CD4-positive, alpha-beta T cell treated with Interleukin-1 beta for 1 hour (primary cell): ENCODE measurements at places on chromosomes 5 and 9.

DNA sequence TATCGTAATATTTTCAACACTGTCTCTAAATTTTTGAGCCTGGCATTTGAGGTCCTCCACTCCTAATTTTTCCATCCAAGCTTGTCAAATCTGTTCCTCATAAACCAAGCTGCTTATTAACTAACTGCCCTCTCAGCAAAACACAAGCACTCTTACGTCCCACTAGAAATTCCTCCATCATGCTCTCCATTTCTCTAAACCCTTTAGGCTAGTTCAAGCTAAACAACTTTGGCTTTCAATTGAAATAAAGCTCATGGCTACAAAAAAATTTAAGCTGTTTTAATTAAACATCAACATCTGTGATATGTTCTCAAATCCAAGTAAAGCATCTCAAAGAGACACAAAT lies 45.7 kb downstream of the RNF145 start:
- no peak for DNase-seq

- DNase-seq, result no peak
Observed at GRCh38 chr5:77171141-77171910, 39.2 kb upstream of the PDE8B start.

GRCh38 chr5:96636046-96636445 lies 26.1 kb upstream of the CAST start:
- no peak for DNase-seq

GRCh38 chr5:116887104-116887503 lies 312.5 kb upstream of the SEMA6A start:
- DNase-seq, result no peak

DNA sequence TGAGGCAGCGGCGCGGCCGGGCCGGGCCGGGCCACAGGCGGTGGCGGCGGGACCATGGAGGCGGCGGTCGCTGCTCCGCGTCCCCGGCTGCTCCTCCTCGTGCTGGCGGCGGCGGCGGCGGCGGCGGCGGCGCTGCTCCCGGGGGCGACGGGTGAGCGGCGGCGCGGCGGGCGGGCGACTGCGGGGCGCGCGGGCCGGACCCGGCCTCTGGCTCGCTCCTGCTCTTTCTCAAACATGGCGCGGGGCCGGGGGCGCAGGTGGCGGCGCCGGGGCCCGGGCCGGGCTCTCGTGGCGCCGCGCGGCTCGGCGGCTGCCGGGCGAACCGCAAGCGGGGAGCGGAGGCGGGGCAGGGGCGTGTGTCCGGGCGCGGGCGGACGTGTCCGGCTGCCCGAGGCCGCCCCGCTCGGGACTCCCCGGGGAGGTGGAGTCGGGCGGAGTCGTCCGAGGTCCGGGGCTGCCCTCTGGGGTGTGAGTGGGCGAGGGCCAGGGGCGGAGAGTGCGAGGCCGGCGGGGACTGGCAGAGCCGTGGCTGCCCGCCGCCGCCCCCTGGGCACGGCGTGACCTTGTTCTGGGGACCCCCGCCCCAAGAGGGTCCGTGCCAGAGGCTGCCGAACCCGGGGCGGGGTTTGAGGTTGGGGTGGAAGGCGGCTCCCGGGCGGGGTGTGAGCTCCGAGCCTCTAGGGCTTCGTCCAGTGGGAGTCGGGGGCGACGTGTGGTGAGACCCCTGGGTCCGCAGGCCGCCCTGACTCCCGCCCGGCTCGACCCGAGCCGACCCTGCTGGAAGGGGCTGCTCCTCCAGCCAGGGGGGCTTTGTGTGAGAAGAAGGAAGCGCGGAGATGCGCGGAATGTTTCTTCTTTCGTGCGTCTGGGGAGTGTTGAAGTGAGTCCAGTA lies 485 bp downstream of the TGFBR1 start:
- DNase-seq, result peak; percentile 68

DNA sequence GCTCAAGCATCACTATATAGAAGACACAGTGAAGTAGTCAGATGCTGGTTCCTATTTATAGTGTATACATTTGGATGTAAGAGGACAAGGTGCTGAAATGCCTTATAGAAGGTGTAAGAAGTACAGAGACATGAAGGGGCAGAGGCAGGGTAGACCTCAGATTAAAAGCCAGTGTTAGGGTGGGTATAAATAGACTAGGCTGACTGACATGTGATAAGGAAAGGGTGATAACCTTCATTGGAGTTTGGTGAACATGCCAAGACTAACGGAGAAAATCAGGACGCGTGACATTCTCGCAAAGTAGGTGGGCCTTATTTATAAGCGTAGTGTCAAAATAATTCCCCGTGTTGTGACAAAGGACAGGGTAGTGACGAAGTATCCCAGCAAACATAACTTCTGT lies 59.1 kb upstream of the HRH2 start:
- DNase-seq, result no peak

- DNase-seq, result no peak
Observed at GRCh38 chr5:147880487-147880886, 2.0 kb downstream of the SCGB3A2 start.

DNA sequence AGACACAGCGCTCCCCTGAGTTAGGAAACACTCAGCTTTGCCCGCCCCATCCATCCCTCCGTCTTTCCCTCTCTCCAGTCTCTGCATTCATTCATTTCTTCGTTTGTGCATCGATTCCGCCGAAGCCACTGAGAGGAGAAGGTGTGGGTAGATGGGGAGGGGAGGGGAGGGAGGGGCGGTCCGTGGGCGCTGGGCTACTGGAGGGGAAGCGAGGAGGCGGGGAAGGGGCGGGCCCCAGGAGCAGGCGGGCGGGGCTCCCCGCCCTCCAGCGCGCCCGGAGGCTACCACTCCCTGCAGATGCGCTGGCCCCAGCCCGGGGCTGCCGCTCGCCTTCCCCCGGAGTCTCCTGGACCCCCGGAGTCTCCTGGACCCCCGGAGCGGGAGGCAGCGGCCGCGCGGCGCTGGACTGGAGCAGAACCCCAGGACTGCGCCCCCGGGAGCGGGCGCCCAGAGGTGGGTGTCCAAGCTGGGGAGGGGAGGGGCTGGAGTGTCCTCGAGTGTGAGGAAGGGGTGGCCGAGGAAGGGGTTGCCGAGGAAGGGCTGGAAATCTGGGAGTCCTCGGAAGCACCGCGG lies 159.5 kb downstream of the C9orf152 start:
- DNase-seq, result peak; percentile 83

- no peak for DNase-seq
Observed at GRCh38 chr9:137321726-137322361, 19.8 kb upstream of the NRARP start.

GRCh38 chr9:13621872-13622564 lies 342.5 kb upstream of the MPDZ start:
- no peak for DNase-seq

DNA sequence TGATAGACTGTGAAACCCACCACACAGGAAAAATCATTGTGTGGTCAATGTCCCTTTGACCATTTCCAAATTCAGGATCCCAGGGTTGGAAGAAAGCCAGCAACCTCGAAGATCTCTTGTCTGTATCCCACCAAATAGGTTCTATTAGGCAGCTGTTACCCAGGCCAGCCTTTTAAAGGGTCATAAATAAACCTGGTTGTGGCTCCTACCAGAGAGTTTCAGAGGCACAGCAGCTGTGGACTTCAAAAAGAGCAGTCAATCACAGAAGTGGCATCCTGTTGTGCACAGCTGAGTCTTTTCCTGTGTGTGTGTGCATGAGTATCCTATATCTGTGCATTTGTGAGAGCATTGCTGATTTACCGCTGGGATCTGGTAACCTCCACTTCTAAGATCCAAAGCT lies 23.7 kb upstream of the OR2S2 start:
- DNase-seq, result no peak

DNA sequence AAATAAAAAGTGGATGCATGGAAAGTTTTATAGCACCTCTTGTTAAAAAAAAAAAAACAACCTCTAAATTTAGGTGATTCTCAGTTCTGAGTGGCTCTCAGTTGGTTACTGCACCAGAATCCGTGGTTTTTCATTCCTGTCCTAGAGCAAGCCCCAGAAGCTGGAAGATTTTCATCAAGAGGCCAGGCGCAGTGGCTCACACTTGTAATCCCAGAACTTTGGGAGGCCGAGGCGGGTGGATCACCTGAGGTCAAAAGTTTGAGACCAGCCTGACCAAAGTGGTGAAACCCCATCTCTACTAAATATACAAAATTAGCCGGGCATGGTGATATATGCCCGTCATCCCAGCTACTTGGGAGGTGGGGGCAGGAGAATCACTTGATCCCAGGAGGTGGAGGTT lies 27.2 kb upstream of the SLC9A3 start:
- no peak for DNase-seq

DNA sequence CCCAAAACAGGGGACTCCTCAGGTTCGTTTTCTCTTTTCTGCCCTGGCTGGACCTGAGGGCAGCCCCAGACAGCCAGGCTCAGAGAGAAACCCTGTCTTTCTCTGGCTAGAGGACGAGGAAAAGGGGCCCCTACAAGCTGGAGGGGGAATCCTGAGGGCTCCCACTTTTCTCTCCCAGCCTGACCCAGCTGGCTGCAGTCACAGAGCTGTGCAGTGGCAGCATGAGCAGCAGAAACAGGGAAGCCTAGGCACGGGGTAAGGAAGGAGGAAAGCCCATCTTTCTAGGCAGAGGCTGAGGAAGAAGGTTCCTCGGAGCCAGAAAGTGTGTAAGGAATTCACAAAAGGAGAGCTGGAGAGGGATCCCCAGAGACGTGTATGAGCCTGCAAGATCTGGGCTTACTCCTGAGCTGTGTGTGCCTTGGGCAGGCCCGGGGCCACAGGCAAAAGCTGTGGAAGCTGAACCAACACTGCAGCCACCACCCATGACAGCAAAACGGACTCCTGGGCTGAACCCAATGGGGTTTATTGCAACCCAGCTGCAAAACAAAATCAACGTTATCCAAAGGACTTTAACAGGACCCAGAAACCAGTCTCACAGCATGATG lies 16.2 kb downstream of the CAMSAP1 start:
- DNase-seq, result no peak

- DNase-seq, result no peak
Observed at GRCh38 chr5:17216974-17217492, 398 bp upstream of the BASP1 start.

- no peak for DNase-seq
Observed at GRCh38 chr9:14052359-14052758, 261.6 kb downstream of the NFIB start.

DNA sequence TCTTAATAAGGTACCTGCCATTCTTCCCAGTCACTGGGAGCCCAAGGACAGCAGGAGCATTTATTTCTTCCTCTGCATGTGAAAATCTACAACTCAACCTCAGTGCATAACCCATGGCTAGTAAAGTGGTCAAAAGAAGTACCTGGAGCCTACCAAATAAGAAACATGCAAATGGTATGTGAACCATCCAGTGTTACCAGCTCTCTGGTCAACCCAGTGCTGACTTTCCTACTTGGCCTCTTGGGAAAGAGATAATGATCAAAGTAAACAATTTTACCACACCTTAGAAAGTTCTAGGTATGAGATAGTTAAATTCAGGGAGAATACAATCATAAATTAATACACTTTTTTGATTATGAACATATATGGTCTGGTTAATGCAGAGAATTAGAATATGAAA lies 325.6 kb downstream of the ENC1 start:
- no peak for DNase-seq

GRCh38 chr5:116492776-116493175 lies 81.8 kb downstream of the SEMA6A start:
- DNase-seq, result no peak

DNA sequence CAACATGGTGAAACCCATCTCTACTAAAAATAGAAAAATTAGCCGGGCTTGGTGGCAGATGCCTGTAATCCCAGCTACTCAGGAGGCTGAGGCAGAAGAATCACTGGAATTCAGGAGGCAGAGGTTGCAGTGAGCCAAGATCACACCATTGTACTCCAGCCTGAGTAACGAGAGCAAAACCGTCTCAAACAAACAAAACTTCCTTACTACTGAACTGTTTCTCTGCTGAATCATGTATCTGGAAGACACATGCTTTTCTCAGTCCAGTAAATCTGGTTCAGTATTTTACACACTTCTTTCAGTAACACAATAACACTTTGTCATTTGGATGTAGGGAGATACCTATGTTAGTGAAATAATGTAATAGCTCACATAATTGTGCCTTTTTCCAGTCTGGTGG lies 7.9 kb downstream of the TRMT10B start:
- no peak for DNase-seq

DNA sequence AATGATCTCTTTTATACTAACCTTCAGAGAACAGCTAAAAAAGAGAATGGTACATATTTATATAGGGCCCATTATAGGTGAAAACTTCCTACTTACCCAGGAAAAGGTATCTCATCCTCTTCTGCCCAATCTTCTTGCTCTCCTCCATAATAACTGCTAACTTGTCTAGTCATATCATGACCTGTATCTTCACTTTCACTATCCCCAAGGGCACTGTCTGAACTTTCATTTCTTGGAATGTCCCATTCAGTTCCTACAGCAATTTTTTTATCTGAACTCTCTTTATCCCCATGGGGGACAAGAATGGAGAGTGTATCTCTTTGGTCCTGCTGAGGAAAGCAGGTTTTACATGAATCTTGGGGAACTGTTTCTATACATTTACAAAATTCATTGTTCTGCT lies 36.4 kb upstream of the RAPGEF6 start:
- no peak for DNase-seq

DNA sequence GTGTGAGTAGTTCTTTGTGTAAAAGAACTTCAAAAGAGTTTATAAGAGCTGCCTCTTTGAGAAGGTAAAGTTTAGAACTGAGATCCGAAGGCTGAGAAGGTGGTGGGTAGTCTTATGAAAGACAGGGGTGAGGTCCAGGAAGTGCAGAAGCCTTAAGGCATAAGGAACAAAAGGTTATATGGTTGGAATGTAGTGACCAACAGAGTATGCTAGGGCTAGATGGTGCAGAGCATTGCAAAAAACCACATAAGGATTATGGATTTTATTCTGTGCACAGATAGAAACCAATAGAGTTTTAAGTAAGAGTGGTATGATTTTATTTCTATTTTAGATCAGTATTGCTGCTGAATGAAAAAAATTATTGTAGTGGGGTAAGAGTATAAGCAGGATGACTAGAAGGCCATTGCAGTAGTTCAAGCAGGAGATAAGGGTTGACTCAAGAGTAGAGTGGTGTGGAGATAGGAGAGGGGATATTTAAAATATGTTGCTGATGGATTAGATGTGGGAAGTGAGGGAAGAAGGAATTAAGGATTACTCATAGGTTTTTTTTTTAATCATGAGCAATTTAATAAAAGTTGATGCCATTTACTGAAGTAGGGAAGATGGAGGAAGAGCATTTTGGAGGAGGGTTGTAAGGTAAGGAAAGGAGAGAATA lies 3.7 kb downstream of the RECK start:
- DNase-seq, result no peak

- no peak for DNase-seq
Observed at GRCh38 chr9:95783426-95783975, 92.0 kb upstream of the ERCC6L2 start.

- no peak for DNase-seq
Observed at GRCh38 chr5:166370928-166371690, 1920.3 kb upstream of the WWC1 start.
